ENCODE measurements at places on chromosomes 1 and 21.

- no peak for DNase-seq
These were observed 773 bp downstream of the IFNGR2 start for GRCh38 chr21:33403786-33404585.

GRCh38 chr1:109894823-109895719 lies 15.6 kb upstream of the CSF1 start:
- no peak for DNase-seq

DNA sequence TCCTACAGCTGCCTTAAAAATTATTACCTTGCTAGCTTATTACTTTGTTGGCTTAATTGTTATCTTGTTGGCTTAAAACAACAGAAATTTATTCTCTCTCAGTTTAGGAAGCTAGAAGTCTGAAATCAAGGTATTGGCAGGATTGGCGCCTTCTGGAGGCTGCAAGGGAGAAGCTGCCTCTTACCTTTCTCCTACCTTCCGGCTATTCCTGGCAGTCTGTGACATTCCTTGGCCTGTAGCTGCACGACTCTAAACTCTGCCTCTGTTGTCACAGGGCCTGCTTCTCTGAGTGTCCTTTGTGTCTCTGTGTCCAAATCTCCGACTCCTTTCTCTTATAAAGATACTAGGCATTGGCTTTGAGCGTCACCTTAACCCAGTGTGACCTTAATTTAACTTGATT lies 579.9 kb upstream of the B3GALT2 start:
- DNase-seq: no peak

DNA sequence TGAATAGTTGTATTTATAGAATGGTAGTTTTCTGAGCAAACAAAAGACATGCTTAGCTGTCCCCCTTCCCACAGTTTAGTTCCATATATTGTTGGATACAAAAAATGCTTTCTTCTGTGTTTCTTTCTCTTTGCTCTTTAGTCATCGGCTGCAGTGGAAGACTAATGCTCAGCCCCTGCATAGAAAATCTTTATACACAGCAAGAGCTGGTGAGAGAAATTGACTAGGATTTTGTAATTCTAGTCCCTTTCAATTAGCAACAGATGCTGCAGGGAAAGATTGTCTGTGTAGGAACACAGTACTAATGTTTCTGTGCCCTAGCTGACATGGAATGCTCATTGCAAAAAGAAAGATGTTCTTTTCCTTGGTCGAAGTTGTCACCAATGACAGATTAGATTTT lies 200.9 kb downstream of the RPS6KC1 start:
- DNase-seq: no peak

DNA sequence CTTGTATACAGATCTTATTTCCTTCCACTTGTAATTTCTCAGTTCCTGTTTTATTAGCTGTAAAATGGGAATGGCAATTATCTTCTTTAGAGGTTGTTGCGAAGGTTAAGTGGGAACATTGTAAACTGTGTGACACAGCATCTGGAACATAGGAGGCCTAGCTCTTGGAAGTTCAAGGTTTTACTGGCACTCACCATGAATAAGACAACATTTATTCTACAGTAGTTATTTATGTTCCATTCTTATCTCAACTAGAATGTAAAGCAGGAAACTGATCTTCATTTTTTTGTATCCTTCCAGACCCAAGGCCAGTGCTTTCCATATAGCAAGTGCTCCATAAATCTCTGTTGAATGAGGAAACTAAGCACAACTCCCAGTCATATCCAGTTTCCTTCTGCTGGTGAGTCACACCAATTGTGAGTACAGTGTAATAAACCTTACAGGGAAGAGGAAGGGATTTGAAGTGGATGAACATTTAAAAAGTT lies 1.4 kb downstream of the BCL10 start:
- DNase-seq: no peak

DNA sequence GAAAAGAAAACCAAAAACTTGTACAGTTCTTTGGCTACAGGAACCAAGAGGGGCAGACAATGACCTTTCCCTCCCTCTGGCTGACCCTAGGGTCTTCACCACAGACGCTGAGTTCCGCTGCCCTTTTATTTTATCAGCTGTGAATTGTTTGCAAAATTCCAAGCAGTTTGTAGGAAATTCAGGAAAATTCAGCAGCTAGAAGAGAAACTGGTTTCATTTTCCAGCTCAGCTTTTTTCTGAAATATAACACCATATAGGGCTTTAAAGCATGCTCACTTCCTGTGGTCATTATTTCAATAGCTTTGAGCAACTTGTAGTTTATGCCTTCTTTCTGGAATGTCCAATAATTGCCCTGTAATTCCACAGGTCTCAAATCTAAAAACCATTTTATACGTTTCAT lies 5.5 kb upstream of the PIK3R3 start:
- DNase-seq: no peak

DNA sequence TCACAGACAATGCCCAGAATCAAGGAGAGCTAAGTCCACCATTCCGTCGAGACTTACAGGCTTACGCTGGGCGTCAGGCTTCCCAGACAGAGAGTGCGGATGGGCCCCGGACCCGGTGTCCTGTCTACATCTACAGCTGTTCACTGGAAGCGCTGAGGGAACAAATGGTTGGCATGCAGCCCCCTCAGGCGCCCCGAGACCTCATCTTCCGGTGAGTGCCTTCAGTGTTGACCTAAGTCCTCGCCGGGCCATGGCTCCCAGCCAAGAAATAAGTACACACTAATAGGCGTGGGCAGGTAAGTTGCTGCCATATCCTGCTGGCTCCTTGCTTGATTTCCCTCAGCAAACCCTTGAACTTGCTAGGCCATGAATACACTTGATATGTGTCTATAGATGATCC lies 26.2 kb downstream of the HYI start:
- no peak for DNase-seq

DNA sequence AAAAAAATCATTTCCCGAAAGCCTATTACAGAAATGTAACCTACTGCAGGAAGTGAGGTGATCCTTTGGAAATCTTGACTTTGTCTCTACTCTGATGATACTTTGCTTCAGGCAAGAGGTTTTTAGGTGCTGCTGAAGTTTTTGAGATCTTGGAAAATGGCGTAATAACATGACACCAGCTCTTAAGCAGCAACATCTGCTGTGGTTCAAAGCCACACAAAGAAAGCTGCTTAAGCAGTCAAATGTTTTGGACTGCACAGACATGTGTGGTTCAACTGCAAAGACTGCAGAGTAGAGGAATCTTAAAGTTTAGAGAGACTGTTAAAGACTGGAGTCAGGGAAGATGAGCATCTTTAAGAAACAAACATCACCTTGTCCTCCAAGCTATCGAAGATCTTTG lies 139.0 kb downstream of the RASAL2 start:
- no peak for DNase-seq

DNA sequence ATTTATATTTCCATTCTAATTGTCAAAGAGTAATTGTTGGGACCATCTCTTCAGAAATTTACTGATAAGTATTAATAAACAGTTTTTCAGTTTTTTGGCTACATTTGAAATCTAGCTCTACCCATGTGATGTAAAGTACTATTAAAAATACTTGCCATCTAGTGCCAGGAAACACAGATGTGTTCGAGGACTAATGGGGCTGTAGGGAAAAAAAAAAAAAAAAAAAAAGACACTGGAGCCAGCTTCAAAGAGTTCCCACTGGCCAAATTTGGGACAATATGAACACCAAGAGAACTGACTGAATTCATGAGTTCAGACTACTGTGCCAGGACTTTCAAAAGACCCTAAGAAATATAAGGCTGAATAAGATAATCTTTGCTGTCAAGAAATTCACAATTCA lies 65.2 kb upstream of the GFI1 start:
- DNase-seq: no peak

GRCh38 chr1:34743775-34744174 lies 11.1 kb upstream of the GJB5 start:
- DNase-seq: no peak

GRCh38 chr1:17520041-17520440 lies 19.5 kb upstream of the ARHGEF10L start:
- DNase-seq: no peak

GRCh38 chr1:5743435-5744095 lies 248.7 kb downstream of the NPHP4 start:
- no peak for DNase-seq

- DNase-seq: no peak
These were observed 26.9 kb downstream of the UCK2 start for GRCh38 chr1:165854101-165854845.

DNA sequence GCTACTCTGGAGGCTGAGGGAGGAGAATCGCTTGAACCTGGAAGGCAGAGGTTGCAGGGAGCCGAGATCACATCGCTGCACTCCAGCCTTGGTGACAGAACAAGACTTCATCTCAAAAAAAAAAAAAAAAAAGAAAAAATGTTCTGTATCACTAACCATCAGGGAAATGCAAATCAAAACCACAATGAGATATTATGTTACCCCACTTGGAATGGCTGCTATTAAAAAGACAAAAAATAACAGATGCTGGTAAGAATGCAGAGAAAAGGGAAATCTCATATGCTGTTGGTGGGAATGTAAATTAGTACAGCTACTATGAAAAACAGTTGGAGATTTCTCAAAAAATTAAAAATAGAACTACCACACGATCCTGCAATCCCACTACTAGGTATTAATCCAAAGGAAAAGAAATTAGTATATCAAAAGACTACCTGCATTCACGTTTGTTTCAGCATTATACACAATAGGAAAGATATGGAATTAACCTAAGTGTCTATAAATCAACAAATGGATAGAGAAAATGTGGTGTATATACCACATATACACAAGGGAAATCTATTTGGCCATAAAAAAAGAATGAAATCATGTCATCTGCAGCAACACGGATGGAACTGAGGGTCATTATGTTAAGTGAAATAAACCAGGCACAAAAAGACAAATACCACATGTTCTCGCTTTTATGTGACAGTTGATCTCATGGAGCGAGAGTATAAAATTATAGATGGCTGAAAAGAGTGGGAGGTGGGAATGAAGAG lies 62.6 kb downstream of the ABL2 start:
- no peak for DNase-seq

DNA sequence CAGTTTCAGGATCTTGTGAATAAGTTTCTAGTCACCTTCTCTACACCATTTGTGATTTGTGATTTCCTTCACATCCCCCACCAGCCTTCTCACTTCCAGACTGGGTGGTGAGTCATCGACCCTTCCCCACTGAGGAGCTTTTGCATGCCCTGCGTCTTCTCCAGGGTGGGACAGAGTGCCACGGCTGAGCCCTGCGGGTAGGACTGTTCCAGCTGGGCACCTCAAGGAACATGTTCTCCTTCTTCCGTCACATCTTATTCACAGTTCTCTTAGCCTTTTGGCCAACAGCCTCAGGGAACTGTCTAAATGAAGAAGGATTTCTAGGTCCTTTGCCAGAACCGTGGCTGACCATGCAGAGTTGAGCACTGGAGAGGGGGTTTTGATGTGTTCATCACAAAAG lies 116.5 kb downstream of the TMEM53 start:
- no peak for DNase-seq

- DNase-seq: no peak
These were observed 2.1 kb downstream of the FHAD1 start for GRCh38 chr1:15249081-15249480.

DNA sequence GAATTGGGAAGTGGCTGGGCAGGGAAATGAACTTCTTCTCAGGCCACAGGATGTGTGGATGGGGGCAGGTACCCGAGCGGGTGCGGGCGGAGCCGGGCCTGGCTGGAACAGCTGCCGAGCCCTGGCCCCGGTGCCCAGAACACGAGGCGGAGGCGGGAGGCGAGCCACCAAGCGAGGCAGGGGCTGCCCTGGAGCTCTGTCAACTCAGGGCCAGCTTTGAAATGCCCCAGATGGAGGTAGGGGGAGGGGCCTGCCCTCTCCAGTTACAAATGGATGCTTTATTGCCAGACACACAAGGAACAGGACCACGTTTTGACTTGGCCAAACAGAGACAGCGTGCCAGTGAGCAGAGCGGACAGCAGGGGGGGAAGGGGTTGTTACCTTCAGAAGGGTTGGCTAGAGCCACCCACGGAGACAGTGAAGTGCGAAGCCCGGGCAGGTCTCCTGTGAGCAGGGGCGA lies 240.4 kb downstream of the SDCCAG8 start:
- no peak for DNase-seq

DNA sequence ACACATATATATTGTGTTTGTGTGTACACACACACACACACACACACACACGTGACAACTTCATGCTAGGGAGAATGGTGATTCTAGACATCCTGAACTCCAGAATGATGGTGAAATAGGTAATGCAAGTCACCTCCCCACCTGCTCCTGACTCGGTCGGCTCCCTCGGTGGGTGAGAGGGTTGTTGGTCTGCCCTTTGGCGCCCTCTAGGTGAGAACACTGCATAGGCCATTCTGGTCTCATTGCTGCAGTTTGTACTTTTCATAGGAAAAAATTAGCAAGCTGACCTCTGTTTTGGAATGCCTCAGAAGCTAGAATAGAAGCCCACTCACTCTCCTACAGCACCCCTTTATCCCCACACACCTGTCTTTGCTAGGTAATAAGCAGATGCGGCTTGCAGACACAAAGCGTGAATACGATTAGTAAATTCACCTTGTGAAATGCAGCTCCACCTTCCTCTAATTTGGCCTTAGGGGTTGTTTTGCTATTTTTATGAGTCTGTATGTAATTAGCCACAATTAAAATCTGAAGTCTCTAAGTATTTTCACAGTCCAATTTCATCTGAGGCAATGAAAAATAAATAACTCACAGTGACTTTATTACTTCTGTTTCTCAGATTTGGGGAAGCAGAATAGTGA lies 130.0 kb upstream of the KCNJ15 start:
- DNase-seq: peak; percentile 12

GRCh38 chr1:15958793-15959192 lies 17.1 kb downstream of the ZBTB17 start:
- no peak for DNase-seq

DNA sequence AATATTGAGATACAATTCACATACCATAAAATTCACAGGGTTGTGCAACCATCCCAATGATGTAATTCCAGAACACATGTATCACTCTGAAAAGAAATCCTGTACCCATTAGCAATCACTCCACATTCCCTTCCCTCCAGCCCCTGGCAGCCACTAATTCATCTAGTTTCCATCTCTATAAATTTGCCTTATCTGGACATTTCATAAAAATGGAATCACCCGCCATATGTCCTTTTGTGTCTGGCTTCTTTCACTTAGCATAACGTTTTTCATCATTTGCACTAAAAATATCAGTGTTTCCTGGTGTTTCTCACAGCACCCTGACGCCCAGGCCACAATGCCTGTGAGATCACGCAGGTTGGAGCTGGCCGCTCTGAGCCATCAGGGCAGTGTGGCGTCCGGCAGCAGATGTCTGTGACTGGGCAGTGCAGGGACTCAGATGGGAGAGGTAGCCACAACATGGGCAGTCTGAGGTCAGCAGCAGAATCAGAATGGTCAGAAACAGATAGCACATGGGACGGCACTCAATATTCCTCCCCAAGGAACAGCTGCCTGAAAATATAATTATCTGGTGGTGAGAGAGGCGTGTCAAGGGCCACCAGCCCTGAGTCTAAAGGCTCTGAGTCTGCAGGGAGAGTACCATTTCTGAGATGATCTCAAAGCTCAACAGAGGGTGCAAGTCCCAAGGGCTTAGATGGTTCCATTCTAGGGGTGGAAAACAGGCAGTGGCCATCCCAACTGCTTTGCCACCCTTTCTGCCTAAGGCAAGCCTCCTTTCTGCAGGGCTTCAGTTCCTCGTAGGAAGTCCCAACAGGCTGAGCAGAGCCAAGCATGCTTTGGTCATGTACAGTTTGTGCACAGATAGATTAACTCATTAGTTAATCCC lies 129.4 kb upstream of the EDN2 start:
- no peak for DNase-seq

- no peak for DNase-seq
These were observed 105.3 kb upstream of the SLC45A1 start for GRCh38 chr1:8212580-8213031.
